CD4-positive, alpha-beta T cell treated with Interleukin-15 for 4 hours (primary cell): ENCODE measurements at places on chromosomes 6 and 20.

DNA sequence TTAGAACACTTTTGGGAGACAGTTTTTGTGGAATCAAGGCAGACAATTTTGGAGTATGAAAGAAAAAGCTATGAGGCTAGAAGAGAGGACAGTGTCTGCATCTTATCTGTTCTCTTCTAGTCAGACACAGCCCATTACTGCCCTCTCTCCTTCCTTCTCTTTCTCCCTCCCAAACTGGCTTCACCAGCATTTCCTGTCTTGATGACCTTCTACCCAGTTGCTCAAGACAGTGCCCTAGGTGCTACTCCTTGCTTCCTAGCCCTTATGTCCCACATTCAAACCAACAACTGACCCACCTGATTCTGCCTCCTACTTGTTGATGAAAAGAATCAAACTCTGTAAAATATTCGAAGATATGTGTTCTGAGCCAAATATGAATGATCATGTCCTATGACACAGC lies 116.4 kb upstream of the RIPOR2 start:
- DNase-seq: no peak

- DNase-seq: no peak
Measured at GRCh38 chr20:22794200-22794599, 209.8 kb upstream of the FOXA2 start.

- no peak for DNase-seq
Measured at GRCh38 chr6:43739642-43740091, 30.3 kb upstream of the VEGFA start.

DNA sequence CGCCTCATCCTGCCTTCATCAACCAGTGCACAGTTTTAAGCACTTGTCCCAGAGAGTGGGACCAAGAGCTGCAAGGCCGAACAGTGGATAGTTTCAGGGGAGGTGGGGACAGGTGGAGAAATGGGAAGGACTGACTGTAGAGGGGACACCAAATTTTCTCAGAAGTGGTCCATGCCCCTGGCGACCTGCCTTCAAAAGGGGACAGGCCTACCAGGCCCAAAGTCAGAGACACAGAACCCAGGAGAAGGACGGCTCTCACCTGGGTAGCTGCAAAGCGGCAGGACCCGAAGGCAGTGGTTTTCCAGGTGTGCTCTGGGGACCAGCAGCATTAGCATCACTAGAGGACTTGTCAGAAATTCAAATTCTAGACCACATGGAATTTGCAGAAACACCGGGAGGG lies 5.8 kb downstream of the TFEB start:
- DNase-seq: no peak

DNA sequence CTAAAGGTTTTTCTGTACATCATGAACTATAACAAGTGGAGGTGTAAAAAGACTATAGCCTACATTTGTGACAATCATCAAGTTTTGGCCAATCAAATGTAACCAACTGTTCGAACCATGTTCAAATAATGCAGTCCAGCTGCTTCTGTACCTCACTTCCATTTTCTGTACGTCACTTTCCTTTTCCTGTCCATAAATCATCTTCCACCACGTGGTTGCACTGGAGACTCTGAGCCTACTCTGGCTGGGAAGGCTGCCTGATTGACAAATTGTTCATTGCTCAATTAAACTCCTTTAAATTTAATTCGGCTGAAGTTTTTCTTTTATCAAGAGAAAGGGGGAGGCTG lies 270.4 kb upstream of the JARID2 start:
- no peak for DNase-seq
